ENCODE measurements at places on chromosomes 5 and 9.

DNA sequence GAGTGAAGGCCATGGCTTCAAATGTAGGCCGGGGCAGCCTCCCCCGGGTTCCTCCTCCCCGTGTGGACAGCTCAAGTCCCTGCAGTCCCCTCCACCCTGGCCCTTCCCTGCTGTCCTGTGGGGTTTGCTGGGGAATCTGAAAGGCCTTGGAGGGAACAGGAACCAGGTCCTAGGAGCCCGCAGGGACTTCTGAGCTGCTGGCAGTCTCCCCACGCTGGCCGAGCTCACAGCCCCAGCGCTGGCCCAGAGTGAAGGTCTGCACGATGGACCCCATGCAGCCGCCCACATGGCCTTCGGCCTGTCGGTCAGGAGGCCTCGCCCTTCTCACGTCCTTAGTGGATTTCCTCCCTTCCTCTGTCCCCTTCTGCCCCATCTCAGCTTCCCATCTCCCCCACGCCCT lies 25.7 kb upstream of the NOTCH1 start:
- no peak for DNase-seq

- no peak for DNase-seq
These were observed 97.8 kb downstream of the STK32A start for GRCh38 chr5:147332658-147333057.

GRCh38 chr9:120440791-120441190 lies 139.2 kb downstream of the CDK5RAP2 start:
- no peak for DNase-seq

DNA sequence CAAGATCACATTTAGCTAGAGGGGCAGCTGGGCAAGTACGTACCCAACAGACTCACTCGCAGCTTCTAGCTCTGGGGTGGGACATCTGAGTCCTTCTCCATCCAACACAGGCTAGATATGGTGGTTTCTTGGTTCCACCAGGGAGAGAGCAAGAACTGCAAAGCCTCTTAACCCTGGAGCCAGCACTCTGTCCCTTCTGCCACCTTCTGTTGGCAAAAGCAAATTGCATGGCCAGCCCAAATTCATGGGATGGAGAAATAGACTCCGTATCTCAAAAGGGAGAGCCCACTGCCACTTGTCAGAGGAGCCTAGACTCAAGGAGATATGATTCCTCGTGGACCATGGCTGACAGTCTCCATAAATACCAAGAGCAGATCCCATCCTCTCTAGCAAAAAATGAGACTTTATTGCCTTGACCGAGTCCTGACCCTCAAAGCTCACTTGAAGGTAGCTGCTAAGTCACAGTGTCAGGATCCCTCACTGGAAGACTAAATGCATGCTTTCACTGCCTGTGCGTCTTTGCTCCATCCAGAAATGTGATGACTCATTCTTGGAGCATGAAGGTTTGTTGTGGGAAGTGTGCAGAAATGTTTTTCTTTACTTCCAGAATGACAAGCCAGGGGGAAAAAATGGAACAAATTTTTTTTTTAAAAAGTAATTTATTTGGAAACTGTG lies 28.8 kb upstream of the ROR2 start:
- no peak for DNase-seq

DNA sequence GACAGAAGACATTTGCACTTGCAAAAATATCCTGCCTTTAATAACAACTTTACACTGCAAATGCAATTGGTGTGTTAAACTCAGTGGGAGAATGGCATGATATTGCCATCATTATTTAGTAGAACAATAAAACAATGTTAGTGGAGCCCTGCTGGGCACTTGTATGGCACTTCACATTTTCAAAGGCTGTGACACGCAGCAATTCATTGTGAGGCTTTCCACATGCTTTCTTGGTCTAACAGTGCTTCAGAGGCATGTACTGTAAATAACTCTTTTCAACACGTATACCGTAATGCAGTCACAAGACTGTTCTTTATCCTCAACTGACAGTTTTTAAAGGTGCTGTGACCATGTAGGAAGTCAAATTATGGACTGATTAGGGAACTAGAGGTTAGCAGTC lies 155.5 kb upstream of the EPB41L4A start:
- DNase-seq = no peak

- peak; percentile 34 for DNase-seq
These were observed 1.9 kb upstream of the IDNK start for GRCh38 chr9:83620841-83621636.

- no peak for DNase-seq
These were observed 694 bp upstream of the PLAA start for GRCh38 chr9:26947736-26948135.

DNA sequence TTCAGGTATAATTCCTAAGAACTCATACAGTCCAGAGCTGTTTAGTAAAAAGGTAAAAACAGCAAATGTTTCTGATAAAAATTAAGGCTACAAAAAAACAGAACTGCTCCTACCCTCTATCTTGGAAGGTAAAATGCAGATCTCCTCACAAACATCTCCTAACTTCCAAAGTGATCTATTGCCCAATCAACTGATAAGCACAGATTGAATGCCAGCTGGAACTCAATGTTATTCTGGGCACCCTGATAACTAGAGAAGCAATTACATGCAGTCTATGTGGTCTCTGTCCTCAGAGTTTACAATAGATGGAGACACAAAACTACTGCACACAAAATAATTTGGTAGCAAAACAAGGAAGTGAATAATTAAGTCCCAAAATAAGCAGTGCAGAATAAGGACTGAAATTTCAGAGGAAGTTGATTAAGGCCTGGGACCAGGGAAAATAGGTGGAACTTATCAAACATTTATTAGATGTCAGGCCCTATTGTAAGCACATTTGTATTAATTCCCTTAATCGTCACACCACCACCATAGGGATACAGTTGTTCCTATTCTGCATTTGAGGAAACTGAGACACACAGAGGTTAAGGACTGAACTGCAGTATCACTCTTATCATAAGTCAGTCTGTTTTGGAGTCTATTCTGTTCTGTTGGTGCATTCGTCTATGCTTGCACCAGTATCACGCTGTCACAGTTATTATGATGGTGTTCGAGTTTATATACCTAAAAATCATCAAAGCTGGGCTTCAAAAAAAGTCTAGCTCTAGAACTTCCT lies 102.2 kb upstream of the TARS1 start:
- DNase-seq = no peak

DNA sequence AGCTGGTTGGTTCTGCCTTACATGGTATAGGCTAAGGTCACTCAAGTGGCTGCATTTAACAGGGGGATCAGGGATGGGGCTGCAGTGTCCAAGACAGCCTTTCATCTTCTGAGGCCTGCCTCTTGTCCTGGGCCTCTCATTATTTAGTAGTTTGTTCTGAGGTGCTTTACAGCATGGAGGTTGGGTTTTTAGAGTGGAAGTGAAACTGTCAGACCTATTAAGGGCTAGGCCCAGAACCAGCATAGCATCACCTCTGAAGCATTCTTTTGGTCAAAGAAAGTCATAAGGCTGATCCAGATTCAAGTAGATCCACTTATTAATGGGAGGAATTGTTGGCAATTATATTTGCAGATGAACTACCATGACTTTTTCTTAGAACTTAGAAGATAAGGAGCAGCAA lies 146.0 kb upstream of the NMUR2 start:
- no peak for DNase-seq

DNA sequence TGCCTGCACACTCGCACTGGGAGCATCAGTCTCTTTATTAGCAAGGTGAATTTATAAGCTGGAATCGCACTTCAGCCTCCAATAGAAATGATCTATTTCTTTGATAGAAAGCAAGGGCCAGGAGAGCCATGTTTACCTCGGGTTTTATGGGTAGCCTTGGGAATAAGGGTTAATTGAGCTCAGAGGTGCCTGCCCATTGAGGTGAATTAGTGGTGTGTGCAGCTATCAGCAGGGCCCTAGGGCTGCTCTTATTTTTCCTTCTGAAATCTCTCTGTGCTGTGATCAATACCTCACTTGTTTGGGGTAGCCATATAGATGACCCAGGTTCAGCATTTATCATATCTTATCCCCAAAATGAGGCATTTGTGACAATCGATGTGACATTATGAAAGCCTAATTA lies 297.8 kb downstream of the EBF1 start:
- DNase-seq = no peak

DNA sequence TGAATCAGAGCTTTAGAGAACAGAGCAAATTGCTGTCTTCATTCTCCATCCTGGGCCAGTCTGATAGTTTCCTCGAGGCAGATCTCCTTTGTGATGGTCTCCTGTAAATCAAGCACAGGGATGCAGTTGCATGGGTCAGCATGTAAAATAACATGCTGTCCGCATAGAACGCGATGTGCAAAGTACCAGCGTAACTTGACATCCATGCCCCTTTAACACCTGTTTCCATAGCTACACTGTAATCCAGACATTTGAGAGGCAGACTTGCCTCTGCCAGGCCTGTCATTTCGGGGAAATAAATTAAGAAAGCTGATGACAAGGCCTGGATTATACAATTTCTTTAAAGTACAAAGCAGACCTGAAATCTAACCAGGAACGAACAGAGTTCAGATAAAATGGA lies 413.5 kb downstream of the TLE4 start:
- DNase-seq = no peak

- no peak for DNase-seq
These were observed 220.3 kb downstream of the SPATA31D1 start for GRCh38 chr9:82208741-82209450.

- no peak for DNase-seq
These were observed 5.1 kb downstream of the MAP1B start for GRCh38 chr5:72112389-72112788.

DNA sequence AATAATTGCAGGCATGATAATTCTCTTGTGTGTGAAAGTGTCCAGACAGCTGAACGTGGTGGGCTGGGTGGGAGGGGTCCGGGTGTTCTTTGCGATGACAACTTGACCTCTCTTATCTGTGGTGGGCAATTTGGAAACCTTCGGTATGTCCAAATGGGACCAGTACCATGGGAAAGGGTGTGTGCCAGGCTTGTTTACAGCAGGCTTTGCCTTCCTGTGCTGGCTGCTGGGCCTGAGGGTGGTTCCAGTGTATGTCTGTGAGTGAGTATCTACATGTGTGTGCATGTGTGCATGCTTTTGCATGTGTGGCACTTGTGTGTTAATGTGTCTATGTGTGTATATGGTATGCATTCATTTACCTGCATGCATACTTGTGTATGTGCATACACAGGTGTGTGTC lies 166.4 kb downstream of the GADD45G start:
- DNase-seq = no peak

DNA sequence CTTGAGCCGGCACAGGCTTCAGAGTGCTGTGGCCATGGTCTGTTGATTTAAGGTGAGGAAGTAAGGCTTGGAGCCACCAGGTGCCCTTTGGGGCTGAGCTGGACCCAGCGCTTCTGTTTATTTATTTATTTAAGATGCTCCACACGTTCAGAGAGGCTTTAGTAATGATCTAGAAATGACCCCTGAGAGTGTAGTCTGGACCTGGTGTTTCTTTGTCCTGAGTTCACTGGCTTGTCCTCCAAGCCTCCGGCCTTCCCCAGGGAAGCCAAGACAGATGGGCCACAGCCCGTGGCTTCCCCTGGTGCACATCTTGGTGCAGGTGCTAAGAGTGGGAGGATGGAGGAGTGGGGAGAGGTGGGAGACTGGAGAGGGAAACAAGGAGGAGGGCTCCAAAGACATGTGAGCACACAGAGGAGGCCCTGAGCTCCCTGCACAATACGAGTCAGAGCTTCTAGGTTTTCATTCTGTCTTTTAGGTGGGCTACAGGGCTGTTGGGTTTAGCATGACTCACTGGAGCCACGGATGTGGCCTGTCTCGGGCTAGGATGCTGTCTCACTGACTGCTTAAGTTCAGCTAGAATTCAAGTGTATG lies 56.9 kb downstream of the AHRR start:
- DNase-seq = no peak

DNA sequence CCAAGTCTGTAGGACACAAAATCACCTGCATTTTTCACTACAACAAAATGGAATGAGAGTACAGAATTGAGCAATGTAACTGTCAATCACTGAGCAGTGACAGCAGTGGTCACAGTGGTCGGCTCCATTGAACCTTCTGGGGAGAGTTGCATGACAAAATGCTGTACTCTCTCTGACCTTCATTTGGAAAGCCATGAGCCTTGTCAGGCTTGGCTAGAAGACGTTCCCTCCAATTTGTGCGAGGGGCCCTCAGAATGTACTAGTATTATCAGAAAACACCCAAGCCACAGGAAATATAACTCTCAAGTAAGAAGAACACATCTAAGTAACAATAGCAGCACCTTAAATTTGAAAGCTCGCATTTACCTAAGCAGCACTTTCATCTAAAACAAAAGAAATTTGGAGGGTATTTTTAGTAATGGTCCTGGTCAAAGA lies 425.6 kb upstream of the MEF2C start:
- DNase-seq = no peak

GRCh38 chr9:114088571-114089170 lies 10.4 kb downstream of the KIF12 start:
- no peak for DNase-seq

GRCh38 chr9:32665101-32665500 lies 29.6 kb upstream of the TAF1L start:
- DNase-seq = no peak

DNA sequence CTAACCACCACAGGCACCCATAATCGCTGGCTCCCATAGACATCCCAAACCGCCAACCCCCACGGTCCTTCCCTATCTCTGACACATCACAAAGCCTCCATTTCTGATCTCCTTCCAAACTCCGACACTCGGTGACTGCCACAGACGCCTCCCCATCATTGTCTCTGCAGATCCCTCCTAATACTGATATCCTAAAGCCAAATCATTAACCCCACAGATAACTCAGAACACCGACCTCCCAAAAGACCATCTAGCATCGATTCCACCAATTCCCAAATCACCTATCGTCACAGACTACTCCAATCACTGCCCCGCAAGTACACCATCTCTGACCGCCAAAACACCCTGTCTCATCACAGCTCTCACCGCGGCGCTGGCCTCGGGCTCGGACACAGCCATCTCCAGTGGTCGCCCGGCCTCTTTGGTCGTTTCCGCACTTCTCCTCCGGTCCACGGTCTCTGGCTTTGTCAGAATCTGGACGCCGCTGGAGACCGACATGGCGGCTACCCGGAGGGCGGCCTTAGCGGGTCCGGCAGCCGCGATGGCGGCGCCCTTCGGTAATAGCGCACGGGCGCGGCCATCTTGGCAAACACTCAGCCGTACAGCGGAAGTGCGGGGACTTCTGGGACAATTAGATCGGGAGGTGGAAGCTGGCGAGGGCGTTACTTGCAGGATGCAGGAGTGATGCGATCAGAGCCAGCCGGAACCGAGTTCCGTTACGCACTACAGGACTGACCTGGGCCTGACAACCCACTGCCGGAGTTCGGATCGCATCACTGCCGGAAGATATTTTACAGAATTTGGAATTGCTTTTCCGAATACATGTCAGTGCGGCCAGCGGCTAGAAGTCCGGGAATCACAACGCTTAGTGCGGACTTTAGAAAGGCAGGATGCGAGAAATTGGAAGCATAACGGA lies at the start of gene ZFP37:
Gene ZFP37 (minus strand): TSS at position 534 of the 916 bp plus-strand sequence. CDS start 36 bp downstream, at position 498.
- DNase-seq = peak; percentile 84

- DNase-seq = no peak
These were observed 989.2 kb downstream of the TLE4 start for GRCh38 chr9:80560976-80561375.

DNA sequence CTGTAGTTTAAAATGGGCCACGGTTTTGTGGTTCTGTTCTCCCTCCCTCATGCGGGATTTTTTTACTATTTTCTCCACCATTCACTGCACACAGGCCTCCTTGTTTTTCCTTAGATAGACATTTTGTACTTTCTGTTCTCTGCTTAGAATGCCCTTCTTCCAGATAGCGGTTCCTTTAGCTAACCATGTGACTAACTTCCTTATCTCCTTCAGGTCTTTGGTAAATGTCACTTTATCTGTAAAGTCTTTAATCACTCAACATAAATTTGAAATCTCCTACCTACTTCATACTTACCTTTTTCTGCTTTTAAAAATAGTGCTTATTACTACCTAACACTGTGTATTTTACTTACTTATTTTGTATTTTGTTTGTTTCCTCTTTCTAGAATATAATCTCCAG lies 15.0 kb downstream of the FER start:
- no peak for DNase-seq

All from CD4-positive, alpha-beta T cell treated with Interleukin-1 beta for 1 hour (primary cell).